ENCODE measurements at places on chromosomes 7 and 10. TPM values are rescaled to one million over a fixed set of nuclear protein-coding genes. Genes with fewer than 3 reads are reported as not detected.

DNA sequence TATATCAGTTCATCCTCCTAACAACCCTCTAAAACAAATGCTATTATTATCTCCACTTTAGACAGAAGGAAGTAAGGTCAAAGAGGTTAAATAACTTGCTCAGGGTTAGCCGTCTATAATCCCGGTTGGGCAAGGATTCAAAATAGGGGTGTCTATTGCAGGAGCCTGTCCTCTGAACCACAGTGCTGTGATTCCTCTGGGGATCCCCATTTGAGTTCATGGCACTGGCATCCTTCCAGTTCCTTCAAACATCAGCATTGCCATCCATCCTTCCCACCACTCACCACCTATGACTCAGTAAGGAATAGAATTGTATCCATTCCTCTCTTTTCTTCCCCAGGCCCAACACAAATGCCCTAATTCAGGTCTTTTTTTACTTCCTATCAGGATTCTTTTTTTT, 25.6 kb downstream of the HPS6 start:
- no peak for DNase-seq

DNA sequence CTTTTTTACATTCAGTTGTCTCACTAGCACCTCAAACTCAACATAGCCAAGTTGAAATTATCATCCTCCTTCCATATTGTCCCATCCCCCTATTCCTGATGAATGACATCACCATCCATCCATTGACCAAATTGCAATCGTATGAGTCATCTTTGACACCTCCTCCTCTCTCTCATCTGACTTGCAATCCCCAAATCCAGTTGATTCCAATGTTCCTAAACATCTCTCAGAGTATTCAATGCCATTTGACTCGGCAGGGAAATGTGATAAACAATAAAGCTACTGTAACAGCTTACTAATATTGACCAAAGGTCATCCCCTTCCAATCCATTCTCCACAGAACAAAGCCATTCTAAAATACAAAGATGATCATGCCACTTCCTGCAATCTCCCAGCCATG, 1047.8 kb downstream of the NRG3 start:
- DNase-seq, result no peak

DNA sequence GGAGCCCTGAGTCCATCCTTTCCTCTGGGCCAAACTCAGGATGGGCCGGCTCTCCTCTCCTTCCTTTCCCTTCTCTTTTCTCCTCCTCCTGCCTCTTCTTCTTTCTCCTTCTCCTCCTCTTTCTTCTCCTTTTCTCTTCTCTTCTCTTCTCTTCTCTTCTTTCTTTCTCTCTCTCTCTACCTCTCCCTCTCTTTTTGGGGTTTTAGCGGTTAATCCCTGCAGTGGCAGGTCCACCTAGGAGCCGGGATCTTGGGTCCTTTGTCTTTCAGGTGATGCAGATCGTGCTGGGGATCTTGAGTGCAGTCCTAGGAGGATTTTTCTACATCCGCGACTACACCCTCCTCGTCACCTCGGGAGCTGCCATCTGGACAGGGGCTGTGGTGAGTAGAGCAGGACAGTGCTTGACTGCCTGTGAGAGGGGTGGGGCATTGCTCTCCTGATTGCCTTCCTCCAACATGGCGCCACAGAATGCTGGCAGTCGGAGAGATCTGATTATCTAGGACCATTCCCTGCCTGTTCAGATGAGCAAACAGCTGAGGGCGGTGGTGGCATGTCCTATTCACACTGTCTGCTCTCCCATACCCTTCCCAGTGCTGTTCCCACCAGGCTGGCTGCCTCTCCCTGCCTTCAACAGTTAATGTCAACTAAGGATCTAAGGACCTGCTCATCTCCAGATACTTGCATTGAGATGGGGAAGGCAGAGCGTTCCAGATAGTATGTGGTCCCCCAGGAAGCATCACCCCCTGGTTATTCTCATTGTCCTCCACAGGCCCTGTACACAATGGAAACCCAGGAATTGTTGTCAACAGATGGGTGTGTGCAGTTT, 1.6 kb downstream of the TMEM176A start:
- no peak for DNase-seq

DNA sequence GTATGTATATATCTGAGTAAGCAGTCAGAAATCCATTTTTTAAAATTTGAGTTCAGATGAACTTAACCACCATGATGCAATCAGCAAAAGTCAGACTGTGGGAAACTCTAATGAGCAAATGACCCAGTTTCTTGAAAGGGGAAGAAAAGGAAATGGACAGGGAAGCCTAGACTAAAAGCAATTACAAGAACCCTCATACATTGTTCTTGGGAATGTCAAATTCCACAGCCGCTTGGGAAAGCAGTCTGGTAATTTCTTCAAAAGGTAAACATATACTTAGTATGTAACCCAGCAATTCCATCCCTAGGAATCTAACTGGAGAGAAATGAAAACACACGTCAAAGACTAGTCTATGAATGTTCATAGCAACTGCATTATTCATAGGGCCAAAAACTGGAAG, 16.4 kb upstream of the FOXK1 start:
- DNase-seq, result no peak

- DNase-seq, result peak; percentile 17
These were observed 326.9 kb downstream of the GPAM start for GRCh38 chr10:111856631-111857030.

DNA sequence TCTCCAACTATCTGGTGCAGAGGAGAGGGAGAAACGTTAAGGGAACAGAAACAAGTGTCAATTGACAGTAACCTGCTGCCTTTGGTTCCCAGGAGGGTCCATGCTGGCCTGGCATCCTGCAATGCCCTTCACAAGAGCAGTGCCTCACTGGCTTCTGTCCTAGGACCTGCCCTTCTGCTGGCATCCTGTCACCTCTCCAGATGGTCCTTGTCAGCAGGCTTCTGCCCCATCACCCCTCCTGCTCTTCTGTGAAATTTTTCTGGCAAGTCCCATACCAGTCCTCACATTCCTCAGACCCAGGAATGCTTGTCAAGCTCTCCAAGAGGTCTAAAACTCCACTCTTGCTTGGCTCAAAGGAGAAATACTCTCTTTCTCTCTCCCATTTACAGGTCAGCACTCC, 34.2 kb downstream of the C10orf67 start:
- no peak for DNase-seq

- no peak for DNase-seq
These were observed 139.3 kb upstream of the ODAD2 start for GRCh38 chr10:28137907-28138880.

DNA sequence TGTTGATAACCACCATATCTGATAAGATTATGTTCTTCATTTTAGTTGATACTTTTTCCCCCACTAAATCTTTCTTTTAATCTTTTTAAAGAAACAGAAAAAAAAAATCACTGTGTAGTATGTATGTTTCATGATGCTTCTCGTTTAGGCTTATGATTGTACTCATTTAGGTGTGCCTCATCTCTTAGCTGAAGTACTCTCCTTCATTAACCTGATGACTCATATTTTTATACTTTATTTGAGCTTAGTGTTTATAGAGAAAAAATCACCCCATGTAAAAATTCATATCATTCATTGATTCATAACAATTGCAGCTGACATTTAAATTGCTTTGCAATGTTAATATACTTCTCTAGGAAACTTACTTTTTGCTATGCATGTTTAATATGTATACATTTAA, 158.9 kb downstream of the MLLT10 start:
- DNase-seq, result no peak

The LRRC18 gene
- total RNA-seq, result not detected

The MET gene
- 123 TPM for total RNA-seq

The NPY gene
- total RNA-seq, result not detected

The NUPR2 gene
- total RNA-seq, result not detected
